ENCODE measurements at places on chromosomes 2 and 18. TPM values are rescaled to one million over a fixed set of nuclear protein-coding genes. Genes with fewer than 3 reads are reported as not detected.

Gene SPP2
- not detected for total RNA-seq

Gene REG3G
- not detected for total RNA-seq

Gene UGT1A8
- total RNA-seq: 0.14 TPM

Gene SRBD1
- 11.7 TPM for total RNA-seq

Gene ALPP
- not detected for total RNA-seq

Gene GALR1
- not detected for total RNA-seq

Gene COL4A3
- total RNA-seq: not detected

Gene SP140
- under 0.01 TPM for total RNA-seq

Gene ANKRD36C
- 5.1 TPM for total RNA-seq

Gene CD226
- 0.34 TPM for total RNA-seq

Gene CASP8
- total RNA-seq: 25.6 TPM

Gene SLC4A3
- 6.9 TPM for total RNA-seq

Gene BOLL
- not detected for total RNA-seq

Gene TRIM54
- not detected for total RNA-seq

Gene SKOR2
- total RNA-seq: not detected

Gene MOCOS
- total RNA-seq: 63.1 TPM

Gene ACADL
- total RNA-seq: 1.00 TPM

Gene TBR1
- total RNA-seq: not detected

Gene SFT2D3
- total RNA-seq: 3.8 TPM

Gene MYO5B
- 53.4 TPM for total RNA-seq

Gene STARD6
- total RNA-seq: not detected

Gene GBX2
- total RNA-seq: not detected

Gene PMS1
- total RNA-seq: 29.7 TPM

Gene SULT1C2
- total RNA-seq: 0.34 TPM

Gene DOCK10
- 0.14 TPM for total RNA-seq

Gene RETREG2
- 59.1 TPM for total RNA-seq

Gene TGFA
- total RNA-seq: 144 TPM

Gene INPP5D
- 29.7 TPM for total RNA-seq

Gene BZW1
- 845 TPM for total RNA-seq

Gene PGAP1
- total RNA-seq: 17.2 TPM

Gene AKAIN1
- not detected for total RNA-seq

Gene RESP18
- total RNA-seq: not detected

Gene UGT1A4
- 1.8 TPM for total RNA-seq

Gene SH2D6
- total RNA-seq: 0.28 TPM

Gene CTAGE1
- total RNA-seq: not detected

Gene STK39
- total RNA-seq: 22.1 TPM

Gene LOXHD1
- total RNA-seq: not detected

Gene CFAP221
- total RNA-seq: not detected

Gene VWC2L
- 0.07 TPM for total RNA-seq

Gene GMPPA
- total RNA-seq: 26.6 TPM

Gene MOGAT1
- total RNA-seq: not detected

Gene MAP3K19
- not detected for total RNA-seq

Gene GKN1
- total RNA-seq: not detected

Gene NXPH2
- not detected for total RNA-seq

Gene CERKL
- total RNA-seq: 0.36 TPM

Gene ALMS1
- 9.6 TPM for total RNA-seq

Gene GREB1
- total RNA-seq: 0.28 TPM

Gene ALPG
- not detected for total RNA-seq

Gene ALKAL2
- total RNA-seq: not detected

Gene CCL20
- total RNA-seq: 2.1 TPM

Gene IFIH1
- 27.3 TPM for total RNA-seq

Gene IL1B
- total RNA-seq: 257 TPM

Gene YWHAQ
- total RNA-seq: 197 TPM

Data from nasal cavity respiratory epithelium epithelial cell of viscerocranial mucosa (primary cell).